ENCODE measurements at places on chromosomes 13 and 19.

GRCh38 chr13:28585561-28585960, 73.4 kb upstream of the POMP start:
- no peak for DNase-seq

- DNase-seq, result no peak
Measured at GRCh38 chr13:43492311-43492710, 294.5 kb downstream of the ENOX1 start.

- no peak for DNase-seq
Measured at GRCh38 chr19:32870981-32871451, 1.4 kb upstream of the SLC7A9 start.

- DNase-seq, result no peak
Measured at GRCh38 chr19:2173767-2174577, 10.2 kb downstream of the DOT1L start.

DNA sequence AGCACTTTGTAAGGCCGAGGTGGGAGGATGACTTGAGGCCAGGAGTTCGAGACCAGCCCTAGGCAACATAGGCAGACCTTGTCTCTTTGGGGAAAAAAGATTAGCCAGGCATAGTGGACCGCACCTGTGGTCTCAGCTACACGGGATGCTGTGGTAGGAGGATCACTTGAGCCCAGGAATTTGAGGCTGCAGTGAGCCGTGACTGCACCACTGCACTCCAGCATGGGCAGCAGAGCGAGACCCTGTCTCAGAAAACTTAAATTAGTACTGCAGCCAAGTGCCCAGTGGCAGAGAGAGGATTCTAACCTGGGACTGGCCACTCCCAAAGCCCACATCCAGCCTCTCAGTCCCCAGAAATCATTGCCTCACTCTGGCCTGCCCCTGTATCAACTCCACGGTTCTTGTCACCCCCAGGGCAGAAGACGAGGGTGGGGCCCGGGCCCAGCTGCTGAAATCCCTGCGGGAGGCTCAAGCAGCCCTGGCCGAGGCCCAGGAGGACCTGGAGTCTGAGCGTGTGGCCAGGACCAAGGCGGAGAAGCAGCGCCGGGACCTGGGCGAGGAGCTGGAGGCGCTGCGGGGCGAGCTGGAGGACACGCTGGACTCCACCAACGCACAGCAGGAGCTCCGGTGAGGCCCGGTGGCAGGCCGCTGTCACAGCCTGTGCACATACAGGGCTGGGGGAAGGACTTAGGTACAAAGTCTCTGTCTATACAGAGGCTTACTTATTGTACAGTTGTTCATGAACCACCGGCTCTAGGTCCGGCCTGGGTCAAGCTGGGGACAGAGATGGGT, 53.4 kb downstream of the KCNC3 start:
- DNase-seq, result no peak

GRCh38 chr19:35267353-35267817, 1.4 kb upstream of the USF2 start:
- no peak for DNase-seq

- no peak for DNase-seq
Measured at GRCh38 chr19:22609630-22610029, 24.5 kb upstream of the ZNF492 start.

DNA sequence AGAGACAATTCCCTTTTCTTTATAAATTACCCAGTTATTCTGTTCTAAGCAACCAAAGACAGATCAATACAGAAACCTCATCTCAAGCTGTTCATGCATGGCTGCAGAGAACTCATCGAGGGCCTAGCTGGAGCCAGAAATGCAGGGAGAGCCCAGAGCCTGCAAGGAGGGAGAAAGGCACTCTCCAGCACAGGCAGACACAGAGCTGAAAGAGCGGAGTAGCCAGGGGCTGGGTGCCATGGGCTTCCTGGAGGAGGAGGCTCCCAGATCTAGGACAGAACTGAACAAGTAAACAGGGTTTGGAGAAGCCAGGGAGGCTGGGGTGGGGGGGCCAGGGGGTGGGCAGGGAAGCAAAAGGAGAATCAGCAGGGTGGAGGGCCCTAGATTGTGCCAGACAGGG, 144.2 kb upstream of the ZNF507 start:
- DNase-seq, result no peak

DNA sequence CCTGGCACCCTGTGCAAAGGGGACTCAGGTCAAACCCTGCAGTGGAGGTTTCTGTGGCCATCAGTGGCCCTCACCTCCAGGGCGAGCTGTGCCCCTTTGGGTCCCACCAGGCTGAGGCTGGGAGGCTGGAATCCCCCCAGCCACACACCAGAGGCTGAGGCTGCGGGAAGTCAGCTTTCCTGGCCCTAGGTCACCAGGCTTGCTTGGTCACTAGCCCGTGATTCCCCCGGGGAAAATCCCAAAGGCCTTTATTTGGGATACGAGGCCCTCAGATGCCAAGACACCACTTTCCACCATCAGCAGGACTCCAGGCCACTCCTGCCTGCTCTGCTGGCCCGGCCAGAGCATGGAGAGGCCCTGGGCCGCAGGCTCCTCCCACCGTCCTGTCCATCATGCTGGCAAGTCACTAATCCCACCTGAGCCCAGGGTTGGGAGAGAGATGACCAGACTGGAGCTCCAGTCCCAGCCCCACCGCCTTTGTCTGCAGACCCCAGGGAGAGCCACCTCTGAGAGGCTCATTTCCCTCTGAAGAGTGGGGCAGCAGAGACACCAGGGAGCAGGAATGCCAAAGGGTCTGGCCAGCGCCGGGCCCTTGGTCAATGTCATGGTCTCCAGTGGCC, 4.7 kb downstream of the NKPD1 start:
- no peak for DNase-seq

Measured in iPS DF 6.9 (cell line).